CD4-positive, alpha-beta memory T cell (primary cell): ENCODE measurements at places on chromosomes 4 and X. TPM values are rescaled to one million over a fixed set of nuclear protein-coding genes. Genes with fewer than 3 reads are reported as not detected.

Gene DGKK
- not detected for total RNA-seq

- DNase-seq, result no peak
Measured at GRCh38 chrX:3449287-3449686, 102.8 kb upstream of the MXRA5 start.

Gene TRIM75
- not detected for total RNA-seq

DNA sequence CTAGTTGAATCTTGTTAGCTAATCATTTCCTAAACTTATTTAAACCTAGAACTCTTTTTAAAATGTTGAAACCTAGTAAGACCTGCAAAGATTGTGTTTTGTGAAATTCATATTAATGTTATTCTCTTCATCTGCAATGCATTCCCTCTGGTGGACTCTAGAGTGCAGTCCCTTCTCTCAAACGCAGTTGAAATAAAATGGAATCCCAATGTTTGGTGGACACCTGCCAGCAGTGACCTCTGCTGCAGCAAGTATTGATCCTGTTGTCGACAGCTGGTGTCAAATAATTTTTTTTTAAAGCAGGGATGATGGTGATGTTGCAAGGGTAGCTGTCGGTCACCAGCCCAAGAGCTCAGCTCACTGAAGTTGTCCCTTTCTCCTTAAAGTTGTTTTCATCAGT lies 492.0 kb downstream of the ZIC3 start:
- no peak for DNase-seq
